ENCODE measurements at places on chromosomes 2 and 18.

DNA sequence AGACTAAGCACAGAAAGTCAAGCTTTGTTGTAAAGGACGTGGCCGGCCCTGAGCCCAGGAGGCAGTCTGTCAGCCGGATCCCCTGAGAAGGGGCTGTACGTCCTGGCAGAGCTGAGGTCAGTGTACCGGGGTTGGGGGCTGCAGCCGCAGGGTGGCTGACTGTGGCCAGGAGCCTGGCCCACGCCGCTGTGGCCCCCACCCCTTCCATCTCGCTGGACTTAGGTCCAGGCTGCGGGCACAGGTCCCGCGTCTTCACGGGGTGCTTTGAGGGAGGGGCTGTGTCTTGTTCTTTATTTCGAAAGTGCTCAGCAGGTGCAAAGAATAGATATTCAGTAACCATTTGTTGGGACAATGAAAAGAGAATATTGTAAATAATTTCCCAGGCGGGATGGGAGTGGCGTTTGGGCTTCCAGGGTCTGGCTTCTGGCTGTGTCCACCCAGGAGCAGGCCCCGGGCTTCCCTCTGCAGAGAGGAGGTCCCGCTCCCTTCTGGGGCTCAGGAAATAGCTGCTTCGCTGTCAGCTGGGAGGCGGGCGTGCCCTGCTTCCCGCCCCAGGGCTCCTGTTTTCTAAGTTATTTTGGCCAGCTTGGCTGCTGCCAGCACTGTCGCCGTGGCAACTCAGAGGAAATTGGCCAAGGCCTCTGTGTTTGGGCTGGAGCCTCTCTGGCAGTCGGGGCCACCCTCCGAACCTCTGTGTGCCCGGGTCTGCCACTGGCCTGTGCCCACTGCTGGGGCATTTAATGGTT lies 7.4 kb downstream of the NFATC1 start:
- DNase-seq: no peak

- DNase-seq: no peak
These were observed 87.6 kb upstream of the TAF1B start for GRCh38 chr2:9755638-9756037.

DNA sequence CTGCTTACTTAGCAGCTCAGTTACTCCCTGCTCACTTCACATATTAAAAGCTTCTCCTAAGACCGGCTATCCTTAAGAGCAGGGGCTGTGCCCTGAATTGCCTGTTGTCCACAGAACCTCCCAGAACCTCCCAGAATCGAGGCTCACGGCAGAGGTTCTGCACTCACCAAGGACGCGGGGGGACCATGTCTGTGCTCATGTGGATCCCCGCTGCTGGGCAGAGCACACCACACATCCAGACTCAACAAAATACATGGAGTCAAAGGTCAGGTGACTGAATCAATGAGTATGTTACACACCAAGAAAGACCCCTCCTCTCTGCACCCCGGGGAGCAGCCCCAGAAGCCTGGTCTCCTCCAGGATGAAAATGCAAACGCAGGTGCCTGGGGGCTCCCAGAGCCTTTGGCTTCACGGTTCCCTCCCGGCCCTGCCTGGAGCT lies 149.0 kb downstream of the MBP start:
- DNase-seq: no peak

DNA sequence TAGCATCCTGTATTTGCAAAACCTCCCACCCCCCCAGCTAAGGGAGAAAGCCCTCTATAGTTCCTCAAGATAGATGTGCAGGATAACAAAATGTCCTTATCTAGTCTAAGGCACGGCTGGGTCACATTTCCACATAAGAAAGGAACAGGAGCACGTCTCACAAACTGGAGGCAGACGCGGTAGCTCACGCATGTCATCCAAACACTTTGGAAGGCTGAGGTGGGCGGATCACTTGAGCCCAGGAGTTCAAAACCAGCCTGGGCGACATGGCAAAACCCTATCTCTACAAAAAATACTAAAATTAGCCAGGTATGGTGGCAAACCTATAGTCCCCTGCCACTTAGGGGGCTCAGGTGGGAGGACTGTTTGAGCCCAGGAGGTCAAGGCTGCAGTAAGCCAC lies 9.3 kb downstream of the SF3B1 start:
- no peak for DNase-seq

DNA sequence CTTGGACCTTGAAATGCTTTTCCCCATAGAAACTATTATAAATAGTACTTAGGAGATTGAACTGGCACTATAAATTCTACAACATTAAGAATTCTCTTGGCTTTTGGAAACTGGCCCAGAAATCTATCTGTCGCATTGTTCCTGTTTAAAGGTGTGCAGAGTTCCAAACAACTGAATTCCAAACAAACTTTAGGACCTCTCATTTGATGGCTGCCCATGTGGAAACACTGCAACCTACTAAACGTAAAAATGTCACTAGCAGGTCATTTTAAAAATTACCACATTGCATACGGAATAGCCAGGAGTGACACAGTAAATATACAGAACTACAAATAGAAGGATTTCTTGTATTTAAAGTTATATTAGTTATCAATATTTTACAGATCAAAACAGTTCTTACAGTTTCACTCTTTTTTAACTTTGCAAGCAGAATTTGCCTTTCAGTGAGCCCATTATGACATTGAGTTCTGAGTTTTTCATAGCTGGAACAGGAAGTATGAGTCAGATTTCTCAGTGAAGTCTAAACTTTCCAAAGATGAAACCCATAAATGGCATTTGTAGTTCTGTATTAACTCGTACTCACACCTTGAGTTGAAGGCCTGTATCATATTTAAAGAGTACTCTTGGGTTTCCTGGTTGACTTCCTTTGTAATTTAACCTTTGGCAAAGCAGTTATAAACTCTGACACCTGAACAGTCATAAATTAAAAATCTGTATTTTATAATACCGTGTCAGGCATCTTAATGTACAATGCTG lies 142.3 kb upstream of the BOD1L2 start:
- DNase-seq: no peak

DNA sequence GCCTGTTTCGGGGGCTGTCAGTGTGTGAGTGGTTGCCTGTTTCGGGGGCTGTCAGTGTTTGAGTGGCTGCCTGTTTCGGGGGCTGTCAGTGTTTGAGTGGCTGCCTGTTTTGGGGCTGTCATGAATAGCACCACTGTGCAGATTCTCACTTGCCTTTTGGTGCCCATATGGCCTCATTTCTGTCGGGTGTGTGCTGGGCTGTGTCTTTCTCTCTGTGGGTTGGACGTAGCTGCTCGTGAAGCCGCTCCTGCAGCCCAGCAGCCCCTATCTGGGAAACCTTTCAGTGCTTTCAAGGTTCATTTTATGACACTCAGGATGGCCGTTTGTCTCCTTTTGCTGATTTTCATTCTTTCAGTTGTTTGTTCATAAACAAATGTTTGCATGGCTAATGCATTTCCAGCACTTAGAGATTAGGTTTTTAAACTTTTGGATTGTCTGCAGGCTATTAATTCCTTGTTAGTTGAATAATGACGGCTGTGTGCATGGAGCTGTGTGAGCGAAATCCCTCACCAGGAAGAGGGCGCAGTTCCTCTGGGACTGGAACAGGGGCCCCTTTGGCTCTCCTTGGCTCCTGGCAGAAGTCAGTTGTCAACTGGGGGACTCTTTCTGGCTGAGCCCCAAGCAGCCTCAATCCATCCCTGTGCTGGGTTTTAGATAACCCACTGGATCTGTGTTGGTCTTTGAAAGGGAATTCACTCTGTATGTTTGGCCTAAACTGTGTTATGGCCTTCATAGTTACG lies 10.8 kb downstream of the AGAP1 start:
- DNase-seq: no peak

GRCh38 chr2:26243470-26244308 lies 743 bp downstream of the HADHA start:
- DNase-seq: no peak

- DNase-seq: no peak
These were observed 25.9 kb upstream of the ALLC start for GRCh38 chr2:3631851-3632659.

DNA sequence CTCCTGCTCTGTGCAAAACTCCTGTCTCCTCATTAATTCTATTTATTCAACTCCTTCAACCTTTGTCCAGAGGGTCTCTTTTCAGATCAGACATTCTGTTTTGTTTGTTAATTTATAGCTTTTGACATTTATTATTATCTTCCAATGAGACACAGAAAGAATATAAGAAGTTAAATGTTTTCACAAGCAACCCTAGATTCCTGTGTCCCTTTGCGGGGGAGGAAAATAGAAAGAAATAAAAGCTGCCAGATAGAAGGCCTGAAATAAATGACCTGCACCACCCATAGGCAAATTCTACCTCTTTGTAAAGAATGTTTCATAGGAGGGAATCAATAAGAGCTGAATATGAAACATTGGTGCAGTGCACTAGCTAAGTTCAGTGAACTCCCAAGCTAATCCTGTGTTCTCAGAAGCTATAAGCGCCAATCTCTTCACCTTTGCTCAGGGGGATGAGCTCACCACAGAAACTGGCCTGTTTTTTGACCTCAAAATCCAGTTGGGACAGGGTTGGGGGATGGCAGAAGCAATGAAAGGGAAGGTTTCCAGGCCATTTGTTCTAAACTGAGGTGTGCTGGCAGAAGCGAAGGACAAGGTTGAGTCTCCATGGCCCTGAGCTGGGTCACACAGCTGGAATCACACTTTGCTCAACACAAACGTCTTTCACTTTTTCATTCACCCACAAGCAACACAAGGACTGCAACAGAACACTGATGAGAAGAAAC lies 258.6 kb downstream of the NRXN1 start:
- no peak for DNase-seq

- no peak for DNase-seq
These were observed 14.3 kb downstream of the MALL start for GRCh38 chr2:110101280-110101844.

DNA sequence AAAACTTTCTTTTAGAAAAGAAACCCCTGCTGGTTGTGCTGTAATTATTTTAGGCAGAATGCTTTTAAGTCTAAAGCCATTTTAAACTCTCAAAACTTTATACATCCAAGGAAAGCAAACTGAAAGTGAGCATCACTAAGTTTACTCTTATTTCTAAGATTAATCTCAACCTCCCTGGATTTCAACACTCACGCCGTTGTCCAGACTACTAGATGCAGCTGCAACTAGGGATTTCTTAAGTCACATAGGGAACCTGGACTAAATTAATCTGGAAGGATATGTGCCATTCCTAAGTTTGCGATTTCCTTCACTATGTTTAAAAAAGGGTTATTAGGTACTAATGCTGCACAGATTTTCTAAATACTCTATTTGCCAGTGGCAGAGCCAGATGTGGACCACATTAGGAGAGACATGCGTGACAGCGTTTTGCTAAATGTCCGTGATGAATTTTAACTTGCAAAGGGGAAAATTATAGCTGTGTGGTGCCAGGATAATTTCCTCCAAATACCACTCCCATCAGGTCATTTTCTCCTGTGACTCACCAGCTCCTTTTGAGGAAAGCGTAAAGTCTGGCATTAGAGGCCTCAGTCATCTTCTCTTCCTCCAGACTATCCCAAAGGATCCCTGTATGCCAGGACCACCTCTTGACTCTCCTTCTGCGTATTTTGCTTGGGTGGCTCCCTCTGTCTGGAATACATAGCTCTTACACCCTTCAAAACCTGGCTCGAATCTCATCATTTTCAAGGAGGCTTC lies 143.7 kb downstream of the ATL2 start:
- DNase-seq: no peak

DNA sequence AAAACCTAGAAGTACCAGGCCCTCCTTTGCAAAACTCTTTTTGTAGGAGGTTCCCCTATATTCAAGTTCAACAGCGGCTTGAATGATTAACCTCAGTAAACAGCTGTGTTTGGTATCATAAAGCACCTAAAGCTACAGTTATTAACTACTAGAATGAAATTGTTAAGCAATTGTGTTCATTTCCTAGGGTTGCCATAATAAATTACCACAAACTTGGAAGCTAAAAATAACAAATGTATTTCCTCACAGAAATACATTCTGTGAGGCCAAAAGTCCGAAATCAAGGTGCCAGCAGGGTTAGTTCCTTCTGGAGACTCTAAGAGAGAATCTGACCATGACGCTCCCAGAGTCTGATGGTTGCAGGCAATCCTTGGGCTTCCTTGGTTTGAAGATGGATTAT lies 202.1 kb upstream of the ACVR2A start:
- DNase-seq: no peak

DNA sequence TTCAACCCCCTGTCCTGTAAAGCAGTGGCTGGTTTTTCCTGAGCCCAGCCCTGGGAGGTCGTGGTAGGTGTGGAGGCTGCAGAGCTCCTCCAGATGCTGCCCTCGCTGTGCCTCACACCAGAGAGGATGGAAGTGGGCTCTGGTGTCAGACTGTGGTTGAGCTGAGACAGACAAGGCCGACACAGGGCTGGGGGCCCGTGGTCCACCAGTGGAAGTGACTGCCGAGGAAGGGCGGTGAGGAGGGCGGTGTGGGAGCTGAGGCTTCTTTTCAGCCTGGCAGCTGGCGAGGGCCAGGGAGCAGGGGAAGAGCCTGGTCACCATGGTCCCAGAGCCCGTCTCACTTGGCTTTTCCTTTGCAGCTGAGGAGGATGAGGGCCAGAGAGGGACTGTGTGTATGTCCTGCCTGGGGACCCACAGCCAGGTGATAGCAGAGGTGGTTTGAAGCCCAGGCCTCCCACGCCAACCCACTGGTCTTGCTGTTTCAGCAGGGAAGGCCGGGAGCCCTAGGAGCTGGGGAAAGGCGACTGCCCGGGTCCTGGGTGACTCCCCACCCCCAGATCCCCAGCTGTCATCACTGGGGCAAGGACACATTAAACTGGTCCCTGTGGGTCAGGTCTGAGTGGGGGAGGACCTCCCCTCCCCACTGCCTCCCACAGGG lies 8.5 kb downstream of the SFTPB start:
- DNase-seq: no peak

DNA sequence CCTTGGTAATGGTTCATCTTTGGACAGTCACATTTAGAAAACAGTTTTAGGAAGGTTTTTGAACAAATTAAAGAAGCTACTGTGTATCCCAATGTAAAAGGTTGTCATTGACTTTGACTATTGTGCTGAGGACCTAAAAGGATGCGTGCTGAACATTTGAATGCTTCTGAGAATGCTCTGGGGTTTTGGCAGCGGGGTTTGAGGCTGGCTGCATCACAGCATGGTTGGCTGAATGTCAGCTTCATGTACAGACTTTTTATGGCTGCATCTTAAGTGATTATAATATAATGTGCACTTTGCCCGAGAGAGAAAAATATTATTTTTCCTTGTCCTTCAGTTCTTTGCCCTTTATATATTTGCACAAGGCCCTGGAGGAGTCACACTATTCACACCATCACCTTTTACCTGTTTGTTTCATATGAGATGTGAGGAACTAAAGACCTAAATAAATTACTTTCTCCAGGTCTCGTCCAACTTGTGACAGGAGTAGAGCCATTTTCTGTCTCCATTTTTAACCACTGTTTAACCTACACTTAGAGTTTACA lies 125.9 kb downstream of the CCDC85A start:
- no peak for DNase-seq

GRCh38 chr18:75156139-75156750 lies 52.7 kb downstream of the PTGR3 start:
- no peak for DNase-seq

All from stimulated activated CD4-positive, alpha-beta T cell treated with anti-CD3 and anti-CD28 coated beads, TNF-alpha, amount 100 ng/mL, for 1 hour (primary cell).